ENCODE measurements at places on chromosomes 1 and 21.

GRCh38 chr21:36045993-36046392 lies 14.3 kb downstream of the SETD4 start:
- no peak for DNase-seq

- DNase-seq = no peak
Observed at GRCh38 chr1:8318436-8318835, 522 bp downstream of the SLC45A1 start.

DNA sequence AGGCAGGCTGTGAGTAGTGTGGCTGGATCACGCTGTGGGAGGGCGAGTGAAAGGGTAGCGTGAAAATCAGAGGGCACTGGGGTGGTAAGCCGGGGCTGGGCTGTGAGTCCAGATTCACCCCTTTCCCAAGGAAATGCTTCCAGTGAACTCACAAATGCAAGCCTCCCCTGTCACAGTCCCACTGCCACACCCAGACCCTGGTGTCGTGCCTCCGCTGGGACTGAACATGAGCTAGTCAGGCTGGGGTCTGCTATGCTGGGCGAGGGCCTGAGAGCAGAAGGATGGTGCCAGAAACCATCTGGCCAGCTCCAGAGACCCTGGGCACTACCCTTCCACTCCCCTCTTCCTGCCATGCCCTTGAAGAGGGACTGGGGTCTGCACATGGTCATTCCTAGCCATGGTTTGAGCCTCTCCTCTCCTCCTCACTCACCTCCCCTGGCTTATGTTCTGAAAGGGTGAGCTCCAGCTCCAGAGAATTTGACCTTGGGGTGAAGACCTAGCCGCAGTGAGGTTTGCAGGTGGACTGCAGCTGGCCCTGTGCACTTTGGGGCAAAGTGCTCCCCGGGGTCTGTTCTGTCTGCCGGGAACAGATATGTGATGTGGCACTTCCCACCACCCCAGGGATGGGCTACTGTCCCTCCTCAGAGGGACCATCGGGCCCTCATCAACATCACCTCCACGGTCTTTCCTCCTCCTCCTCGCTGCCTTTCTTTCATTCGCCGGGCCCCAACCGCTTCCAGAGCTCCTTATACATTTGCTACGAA lies 365.6 kb downstream of the RPS6KC1 start:
- DNase-seq = no peak

- DNase-seq = no peak
Observed at GRCh38 chr1:92482665-92483609, 3.8 kb downstream of the GFI1 start.

DNA sequence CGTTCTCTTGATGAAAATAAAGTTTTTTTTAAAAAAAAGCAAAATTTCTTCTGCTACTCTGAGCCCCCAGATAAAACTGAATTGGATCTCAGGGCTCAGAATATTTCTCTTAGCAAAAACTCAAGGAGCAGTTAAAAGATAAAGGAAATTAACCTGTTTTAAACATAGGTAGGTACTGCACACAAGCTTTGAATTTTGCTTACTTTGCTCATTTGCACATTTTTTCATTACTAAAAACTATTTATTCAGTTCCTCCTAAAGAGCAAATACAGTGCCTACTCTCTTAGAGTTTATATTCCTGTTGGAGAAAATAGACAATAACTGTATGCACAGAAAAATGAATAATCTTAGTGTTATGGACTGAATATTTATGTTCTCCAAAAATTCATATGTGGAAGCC lies 13.0 kb upstream of the TNFSF4 start:
- no peak for DNase-seq

DNA sequence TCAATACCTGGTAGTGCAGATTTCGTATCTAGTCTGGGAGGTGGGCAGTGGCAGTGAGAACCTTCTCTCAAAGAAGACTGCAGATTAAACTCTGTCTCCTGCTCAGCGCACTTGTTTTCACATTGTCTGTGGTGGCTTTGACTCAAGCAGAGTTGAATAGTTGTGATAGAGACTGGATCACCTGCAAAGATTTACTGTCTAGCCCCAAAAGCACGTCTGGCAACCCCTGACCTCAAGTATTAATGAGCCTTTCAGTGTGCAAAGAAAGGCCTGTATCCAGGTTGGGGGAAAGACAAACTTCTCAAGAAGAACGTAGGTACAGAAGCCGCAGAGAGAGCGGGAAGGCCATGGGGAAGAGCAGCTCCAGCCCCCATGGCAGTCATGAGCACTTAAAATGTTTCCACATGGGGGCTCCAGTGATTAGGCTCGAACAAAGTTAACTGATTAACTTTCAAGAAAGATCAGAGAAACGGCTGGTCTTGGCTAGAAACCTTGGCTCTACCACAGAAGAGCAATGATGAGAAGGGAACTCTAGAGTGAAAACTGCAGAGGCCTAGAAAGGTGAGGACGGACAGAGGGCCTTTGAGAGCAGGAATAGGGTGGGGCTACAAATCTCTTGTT lies 15.2 kb downstream of the HENMT1 start:
- DNase-seq = no peak

- no peak for DNase-seq
Observed at GRCh38 chr1:33322109-33322508, 1.2 kb upstream of the A3GALT2 start.

DNA sequence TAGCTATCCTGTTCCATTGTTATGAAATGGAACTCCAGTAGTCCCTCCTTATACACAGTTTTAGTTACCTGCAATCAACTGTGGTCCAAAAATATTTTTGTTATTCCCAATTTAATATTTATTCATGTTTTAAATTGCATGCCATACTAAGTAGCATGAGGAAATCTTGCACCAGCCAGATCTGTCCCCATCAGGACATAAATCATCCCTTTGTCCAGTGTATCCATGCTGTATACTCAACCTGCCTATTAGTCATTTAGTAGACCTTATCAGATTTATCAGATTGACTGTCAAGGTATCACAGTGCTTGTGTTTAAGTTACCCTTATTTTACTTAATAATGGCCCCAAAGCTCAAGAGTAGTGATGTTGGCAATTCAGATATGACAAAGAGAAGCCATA lies 207.9 kb upstream of the DMRTA2 start:
- DNase-seq = no peak

DNA sequence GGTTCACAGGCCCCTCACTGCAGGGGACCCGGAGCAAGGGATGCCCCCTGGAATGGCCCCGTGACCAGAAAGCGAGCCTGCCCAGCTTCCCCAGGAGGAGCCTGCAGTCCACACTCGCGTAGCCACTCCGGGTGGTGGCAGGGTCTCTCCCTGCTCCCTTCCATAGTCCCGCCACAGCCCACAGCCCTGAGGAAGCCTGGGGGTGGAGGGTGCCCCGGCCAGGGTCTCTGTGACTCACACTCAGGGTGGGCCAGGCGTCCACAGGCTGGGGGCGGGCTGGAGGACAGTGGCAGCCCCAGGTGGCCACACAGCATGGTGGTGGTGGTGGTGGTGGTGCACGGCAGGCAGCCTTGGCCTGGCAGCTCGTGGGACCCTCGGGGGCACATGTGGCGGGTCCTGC lies 15.6 kb downstream of the YBEY start:
- no peak for DNase-seq

DNA sequence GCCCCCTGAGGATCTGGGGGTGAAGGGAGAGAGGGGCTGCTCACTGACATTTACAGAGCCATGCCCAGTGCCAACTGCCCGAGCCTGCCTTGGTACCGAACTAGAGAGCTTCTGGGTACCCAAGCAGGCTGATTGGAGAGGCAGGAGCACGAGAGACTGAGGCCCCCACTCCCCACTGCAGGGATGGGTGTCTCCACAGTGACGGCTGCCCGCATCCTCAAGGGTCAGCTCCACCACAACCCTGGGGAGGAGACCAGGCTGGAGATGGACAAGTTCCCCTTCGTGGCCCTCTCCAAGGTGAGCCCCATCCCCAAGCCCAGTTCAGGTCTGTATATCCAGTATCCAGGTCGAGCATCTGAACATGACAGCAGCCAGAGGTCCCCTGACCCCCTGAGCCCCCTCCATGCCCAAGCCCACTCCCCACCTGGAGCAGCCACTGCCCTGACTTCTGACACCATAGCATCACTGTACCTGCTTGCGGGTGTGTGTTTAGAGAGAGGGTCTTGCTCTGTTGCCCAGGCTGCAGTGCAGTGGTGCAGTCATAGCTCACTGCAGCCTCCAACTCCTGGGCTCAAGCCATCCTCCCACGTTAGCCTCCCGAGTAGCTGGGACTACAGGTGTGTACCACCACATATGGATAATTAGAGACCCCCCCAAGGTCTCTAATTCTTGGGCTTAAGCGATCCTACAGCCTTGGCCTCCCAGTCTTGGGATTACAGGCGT lies 51.9 kb downstream of the ALPL start:
- no peak for DNase-seq

- DNase-seq = no peak
Observed at GRCh38 chr1:26112407-26112775, 767 bp downstream of the PDIK1L start.

GRCh38 chr21:44865561-44866280 lies 7.8 kb downstream of the PTTG1IP start:
- DNase-seq = peak; percentile 29

- no peak for DNase-seq
Observed at GRCh38 chr1:166605137-166605536, 234.1 kb upstream of the POGK start.

GRCh38 chr1:20202166-20202565 lies 15.8 kb upstream of the PLA2G2C start:
- no peak for DNase-seq

DNA sequence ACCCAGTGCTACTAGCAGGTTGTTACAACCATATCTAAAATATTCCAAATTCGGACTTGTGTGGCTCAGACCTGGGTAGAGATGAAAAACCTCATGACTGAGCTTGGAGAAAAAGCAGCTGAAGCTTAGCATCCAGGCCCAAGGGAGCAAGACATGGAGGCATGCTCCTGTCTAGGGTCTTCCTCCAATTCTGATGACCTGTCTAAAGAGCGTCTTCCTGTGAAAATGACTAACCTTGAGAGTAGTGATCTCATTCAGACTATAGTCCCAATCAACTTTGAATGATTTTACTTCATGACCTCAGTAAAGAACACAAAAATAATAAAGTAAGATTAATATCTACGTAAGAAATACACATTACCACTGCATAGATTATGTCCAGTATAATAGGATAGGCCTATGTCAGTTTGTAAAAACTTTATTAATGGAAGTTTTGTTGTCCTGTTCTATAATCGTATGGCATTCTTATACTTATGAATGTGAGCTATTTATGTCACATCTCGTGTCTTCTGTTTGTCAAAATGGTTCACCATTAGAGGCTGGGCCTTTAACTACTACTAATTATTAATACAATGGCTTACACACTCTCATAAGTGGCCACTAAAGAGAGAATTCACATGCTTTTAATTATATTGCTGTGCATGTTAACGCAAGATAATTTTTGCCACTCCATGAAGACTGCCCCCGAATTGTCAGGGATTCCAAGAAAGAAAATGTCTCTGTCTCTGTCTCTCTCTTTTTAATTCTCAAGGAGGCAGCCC lies 201.3 kb downstream of the NCAM2 start:
- no peak for DNase-seq

GRCh38 chr1:207815913-207816291 lies 64.0 kb downstream of the CD46 start:
- no peak for DNase-seq

GRCh38 chr1:26360807-26361604 lies 7.1 kb upstream of the CRYBG2 start:
- DNase-seq = no peak

GRCh38 chr1:87897481-87897880 lies 568.8 kb downstream of the LMO4 start:
- no peak for DNase-seq

DNA sequence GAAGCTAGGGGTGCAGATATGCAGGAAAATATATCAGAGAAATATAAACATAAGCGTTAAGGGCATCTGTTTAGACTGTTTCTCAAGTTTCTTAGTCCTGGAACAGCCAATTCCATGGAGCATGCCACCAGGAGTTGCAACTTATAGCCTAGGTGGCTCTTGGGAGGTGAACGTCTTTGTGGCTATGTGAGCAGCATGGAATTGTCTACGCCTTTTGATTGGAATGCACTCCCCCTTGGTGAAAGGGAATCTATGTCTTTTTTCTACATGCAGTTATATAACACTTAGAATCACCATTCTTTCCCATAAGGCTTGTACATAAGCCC lies 12.4 kb downstream of the RCSD1 start:
- DNase-seq = no peak

- no peak for DNase-seq
Observed at GRCh38 chr1:54488065-54488750, 59.8 kb upstream of the ACOT11 start.

- DNase-seq = no peak
Observed at GRCh38 chr1:241475671-241476070, 43.9 kb downstream of the FH start.

- DNase-seq = no peak
Observed at GRCh38 chr1:200172311-200172710, 144.8 kb downstream of the NR5A2 start.

DNA sequence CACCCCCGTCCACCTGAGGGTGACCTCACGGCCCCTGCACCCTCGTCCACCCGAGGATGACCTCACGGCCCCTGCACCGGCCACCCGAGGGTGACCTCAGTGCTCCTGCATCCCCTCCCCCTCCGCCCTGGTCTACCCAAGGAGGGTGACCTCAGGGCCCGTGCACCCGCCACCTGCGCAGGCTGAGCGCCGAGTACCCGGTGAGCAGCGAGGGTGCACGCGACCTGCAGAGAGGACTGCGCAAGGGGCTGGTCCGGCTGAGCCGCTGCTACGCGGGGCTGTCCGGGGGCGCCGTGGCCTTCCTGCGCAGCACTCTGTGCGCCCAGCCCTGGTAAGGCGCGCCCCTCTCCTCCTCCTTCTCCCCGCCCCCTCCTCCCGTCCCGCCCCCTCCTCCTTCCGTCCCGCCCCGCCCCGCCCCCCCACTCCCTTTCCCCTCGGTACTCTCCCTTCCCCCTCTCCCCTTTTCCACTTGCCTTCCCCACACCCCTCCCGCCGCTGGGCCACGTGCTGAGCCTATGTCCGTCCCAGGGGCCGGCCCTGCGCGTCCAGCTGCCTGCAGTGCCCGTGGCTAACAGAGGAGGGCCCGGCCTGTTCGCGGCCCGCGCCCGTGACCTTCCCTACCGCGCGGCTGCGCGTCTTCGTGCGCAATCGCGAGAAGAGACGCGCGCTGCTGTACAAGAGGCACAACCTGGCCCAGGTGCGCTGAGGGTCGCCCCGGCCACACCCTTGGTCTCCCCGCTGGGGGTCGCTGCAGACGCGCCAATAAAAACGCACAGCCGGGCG lies 28.4 kb downstream of the TRIM11 start:
- no peak for DNase-seq

- no peak for DNase-seq
Observed at GRCh38 chr21:15496911-15497310, 232.9 kb upstream of the USP25 start.

- DNase-seq = no peak
Observed at GRCh38 chr1:229553621-229554130, 4.8 kb downstream of the ABCB10 start.
